Kidney (tissue), 22 donors: ENCODE measurements at places on chromosomes 5 and 9. TPM values are rescaled to one million over a fixed set of nuclear protein-coding genes. Genes with fewer than 3 reads are reported as not detected.
A peak's percentile ranks its signal among the peaks of the same experiment; 100 is the strongest.

DNA sequence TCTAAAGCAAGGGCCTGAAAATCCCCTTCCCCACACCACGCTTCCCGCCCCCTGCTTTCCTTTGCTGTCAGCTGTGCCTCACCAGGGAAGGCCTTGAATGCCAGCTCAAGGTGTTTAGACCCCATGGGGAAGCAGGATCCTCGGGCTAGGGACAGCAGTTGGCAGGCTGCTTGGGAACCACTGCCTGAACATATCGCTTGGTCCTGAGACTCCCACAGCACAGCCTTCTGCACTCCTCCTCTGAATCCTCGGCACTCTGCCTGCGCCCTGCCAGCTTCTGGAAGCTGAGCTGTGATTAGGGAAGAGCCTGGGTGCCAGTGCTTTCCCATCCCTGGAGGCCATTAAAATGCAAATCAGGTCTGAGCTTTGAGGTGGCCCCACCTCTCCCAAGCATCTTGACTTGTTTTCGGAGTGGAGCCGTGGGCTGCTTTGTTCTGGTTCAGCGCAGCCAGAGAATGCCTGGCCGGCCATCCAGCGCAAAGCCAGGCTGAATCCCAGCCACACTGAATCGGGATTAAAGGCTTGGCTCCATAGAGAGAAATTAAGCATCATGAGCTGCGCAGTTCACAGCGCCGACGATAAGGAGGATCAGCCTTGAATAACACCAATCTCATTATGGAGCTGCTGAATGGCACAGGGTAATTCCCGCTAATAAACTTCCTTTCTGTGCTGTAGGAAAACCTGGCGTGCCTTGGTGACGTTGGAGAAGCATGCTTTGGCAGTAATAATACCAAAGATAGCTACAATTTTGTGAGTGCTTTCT is 40.0 kb downstream of the AMBP start:
- H3K4me3 ChIP-seq, result peak overlapping the region; percentile 33
- peak; percentile 92 for DNase-seq
- H3K4me1 ChIP-seq, result peaks cover 3% of the 10 kb centered on the region
- no peak overlapping the region for H3K27ac ChIP-seq
- H3K27me3 ChIP-seq, result no peaks in the 10 kb centered on the region

DNA sequence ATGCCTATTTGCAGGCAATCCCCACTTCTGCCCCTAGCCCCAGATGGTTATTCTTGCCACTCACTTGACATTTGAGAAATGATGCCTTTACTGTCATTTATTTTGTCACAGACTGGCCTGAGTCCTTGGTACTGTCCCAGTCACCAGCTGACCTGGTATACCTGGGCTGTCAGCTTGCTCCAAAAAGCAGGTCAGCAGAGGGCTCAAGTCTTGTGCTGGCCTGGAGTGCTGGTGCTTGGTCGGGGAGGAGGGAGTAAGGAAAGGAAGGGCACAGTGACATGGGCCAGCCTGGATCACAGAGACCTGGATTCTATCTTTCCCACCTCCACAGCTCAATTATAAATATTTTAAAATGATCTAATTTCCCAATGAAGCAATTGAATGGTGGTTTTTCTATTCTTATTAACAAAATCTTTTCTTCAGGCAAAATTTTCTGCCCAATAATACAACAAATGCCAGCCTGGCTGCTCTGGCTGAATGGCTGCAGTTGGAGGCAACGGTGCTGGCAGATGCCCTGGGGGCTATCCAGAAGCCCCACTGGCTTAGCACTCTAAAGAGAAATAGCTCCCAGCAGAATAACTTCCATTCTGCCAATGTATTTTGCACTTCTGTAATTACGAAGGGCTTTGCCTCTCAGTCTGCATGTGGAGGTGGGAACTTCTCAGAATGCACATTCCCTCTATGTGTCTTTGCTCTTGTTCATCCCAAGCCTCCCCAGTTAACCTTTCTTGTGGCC is 160.6 kb downstream of the GADD45G start:
- DNase-seq, result no peak
- no peaks in the 10 kb centered on the region for H3K4me1 ChIP-seq
- H3K36me3 ChIP-seq, result no peaks in the 10 kb centered on the region

- no peak overlapping the region for H3K4me3 ChIP-seq
- H3K4me1 ChIP-seq, result no peaks in the 10 kb centered on the region
- no peak for DNase-seq
- H3K27me3 ChIP-seq, result no peaks in the 10 kb centered on the region
Measured at GRCh38 chr9:79020276-79020675, 551.5 kb upstream of the TLE4 start.

The ZNF608 gene
- total RNA-seq, result 35.8 TPM

- H3K36me3 ChIP-seq, result no peaks in the 10 kb centered on the region
- H3K27ac ChIP-seq, result no peak overlapping the region
- no peaks in the 10 kb centered on the region for H3K4me1 ChIP-seq
- no peaks in the 10 kb centered on the region for H3K27me3 ChIP-seq
- no peak for DNase-seq
Measured at GRCh38 chr9:36961051-36961450, 73.0 kb downstream of the PAX5 start.

- H3K27ac ChIP-seq, result no peak overlapping the region
- no peak overlapping the region for H3K4me3 ChIP-seq
- no peak for DNase-seq
- H3K36me3 ChIP-seq, result no peaks in the 10 kb centered on the region
- no peaks in the 10 kb centered on the region for H3K4me1 ChIP-seq
- H3K27me3 ChIP-seq, result no peaks in the 10 kb centered on the region
Measured at GRCh38 chr5:91420879-91421278, 37.8 kb upstream of the ARRDC3 start.

DNA sequence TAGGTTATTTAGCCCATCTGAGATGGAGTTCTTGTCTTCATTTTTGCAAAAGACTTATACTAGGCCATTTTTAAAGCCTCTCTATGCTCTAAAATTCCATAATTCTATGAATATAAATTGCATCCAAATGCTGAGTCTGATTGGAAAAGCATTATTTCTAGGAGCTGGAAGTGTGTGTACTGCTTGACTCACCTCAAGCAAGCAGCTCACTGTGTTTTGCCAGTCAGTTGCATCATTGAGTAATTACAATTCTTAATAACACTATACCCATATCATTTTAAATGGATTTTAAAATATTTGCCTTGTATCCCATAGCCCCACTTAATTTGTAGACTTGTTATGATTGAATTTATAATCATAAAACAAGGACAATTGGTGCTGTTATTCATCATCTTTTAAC is 161.0 kb downstream of the PAM start:
- H3K27me3 ChIP-seq, result no peaks in the 10 kb centered on the region
- no peaks in the 10 kb centered on the region for H3K4me1 ChIP-seq
- no peaks in the 10 kb centered on the region for H3K36me3 ChIP-seq
- DNase-seq, result no peak

DNA sequence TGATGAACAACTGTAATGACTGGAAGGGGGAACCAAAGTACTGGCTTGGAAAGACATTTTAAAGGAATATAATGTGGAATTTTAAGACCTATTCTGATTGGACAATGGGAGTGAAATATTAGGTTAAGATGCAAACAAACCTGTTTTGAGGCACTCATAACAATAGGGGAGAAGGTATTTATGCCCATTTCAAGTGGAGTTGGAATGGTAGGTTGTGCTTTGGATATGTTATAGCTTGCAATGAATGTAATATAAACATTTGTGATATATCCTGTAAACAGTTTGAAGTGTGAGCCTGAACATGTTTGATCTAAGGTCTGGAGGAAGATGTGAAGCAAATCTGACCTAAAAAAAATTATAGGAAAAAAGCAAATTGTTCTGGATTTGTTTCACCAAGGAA is 129.6 kb upstream of the GRHPR start:
- H3K27me3 ChIP-seq, result no peaks in the 10 kb centered on the region
- H3K4me1 ChIP-seq, result no peaks in the 10 kb centered on the region
- no peak overlapping the region for H3K4me3 ChIP-seq

The ITGA1 gene
- 65.6 TPM for total RNA-seq

The CORO2A gene
- total RNA-seq, result 5.3 TPM

GRCh38 chr9:127183814-127184582 is 61.6 kb upstream of the ANGPTL2 start:
- no peaks in the 10 kb centered on the region for H3K27me3 ChIP-seq
- no peak overlapping the region for H3K27ac ChIP-seq
- DNase-seq, result no peak

The FPGS gene
- 77.2 TPM for total RNA-seq

GRCh38 chr5:133820507-133820906 is 147.9 kb downstream of the C5orf15 start:
- H3K36me3 ChIP-seq, result no peaks in the 10 kb centered on the region
- no peak overlapping the region for H3K4me3 ChIP-seq
- peak overlapping the region; percentile 10 for H3K27ac ChIP-seq
- peaks cover 35% of the 10 kb centered on the region for H3K4me1 ChIP-seq
- H3K27me3 ChIP-seq, result no peaks in the 10 kb centered on the region

DNA sequence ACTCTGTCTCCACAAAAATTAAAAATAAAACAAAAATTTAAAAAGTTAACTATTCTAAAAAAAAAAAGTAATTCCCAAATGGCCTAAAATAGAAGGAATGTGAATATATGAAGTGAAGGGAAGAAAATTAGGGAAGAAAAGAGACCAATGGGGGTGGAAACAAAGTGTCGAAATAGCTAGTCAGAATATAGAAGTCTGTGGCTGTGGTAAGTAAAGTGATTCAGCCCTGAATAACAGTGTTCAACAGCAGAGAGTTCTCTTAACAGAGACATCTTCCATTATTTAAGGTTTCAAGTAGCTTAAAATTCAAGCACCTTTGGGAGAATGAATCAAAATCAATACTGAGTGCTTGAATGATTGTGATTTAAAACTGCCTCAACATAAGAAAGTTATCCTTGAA is 51.7 kb downstream of the LPAR1 start:
- no peaks in the 10 kb centered on the region for H3K36me3 ChIP-seq
- no peaks in the 10 kb centered on the region for H3K4me1 ChIP-seq
- H3K27me3 ChIP-seq, result no peaks in the 10 kb centered on the region
- no peak overlapping the region for H3K27ac ChIP-seq
- DNase-seq, result no peak
- no peak overlapping the region for H3K4me3 ChIP-seq
